ENCODE measurements at places on chromosomes 16 and 17.
A peak's percentile ranks its signal among the peaks of the same experiment; 100 is the strongest.

GRCh38 chr17:17496189-17497064 lies at the start of gene RASD1:
RASD1 (minus strand) TSS chr17:17496395; CDS start chr17:17496181, 214 bp downstream.
- peak; percentile 62 for DNase-seq

GRCh38 chr16:69201787-69202186 lies 14.8 kb downstream of the SNTB2 start:
- DNase-seq, result no peak

DNA sequence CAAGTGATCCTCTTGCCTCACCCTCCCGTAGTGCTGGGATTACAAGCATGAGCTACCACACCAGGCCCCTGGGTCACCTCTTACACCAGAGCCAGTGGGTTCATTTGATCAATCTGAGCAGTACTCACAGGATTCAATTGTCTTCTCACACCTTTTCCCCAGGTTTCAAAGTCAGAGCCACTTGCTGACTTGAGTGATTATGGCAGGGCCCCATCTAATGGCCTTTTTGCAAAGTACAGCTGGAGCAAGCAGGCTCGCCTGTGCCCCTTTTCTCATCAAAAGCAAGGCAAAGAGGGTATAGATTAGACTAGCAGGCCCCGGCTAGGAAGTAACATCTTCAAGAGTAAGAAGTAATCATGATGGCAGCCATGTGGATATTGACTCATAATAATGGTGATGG lies 114.8 kb upstream of the NOL11 start:
- DNase-seq, result peak; percentile 14

- DNase-seq, result no peak
Measured at GRCh38 chr17:17691468-17692263, 10.4 kb downstream of the RAI1 start.

GRCh38 chr16:80171746-80172145 lies 369.0 kb upstream of the DYNLRB2 start:
- DNase-seq, result no peak

DNA sequence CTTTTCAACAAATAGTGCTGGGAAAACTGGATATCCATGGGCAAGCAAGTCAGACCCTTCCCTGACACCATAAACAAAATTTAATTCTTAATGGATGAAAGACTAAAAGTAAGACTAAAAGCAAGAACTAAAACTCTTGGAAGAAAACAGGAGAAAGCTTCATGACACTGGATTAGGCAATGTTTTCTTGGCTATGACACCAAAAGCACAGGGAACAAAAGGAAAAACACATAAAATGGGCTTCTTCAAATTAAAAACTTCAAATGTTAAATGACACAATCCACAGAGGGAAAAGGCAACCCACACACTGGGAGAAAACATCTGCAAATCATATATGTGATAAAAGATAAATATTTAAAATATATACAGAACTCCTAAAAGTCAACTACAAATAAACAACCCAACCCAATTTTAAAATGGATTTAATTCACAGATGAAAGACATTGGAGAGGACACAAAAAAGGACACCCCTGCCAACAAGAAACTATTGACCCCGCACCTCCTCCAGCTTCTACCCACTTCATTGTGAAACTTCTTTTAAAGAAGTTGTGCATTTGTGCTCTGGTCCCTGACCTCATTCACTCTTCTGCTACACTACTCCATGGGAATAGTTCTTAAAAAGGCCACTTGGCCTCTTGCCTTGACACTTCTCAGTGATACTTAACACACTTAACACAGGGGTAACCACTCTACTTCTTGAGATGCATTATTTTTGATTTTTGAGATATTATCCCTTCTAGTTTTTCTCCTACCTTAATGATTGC lies 80.3 kb downstream of the TRIM37 start:
- no peak for DNase-seq

- DNase-seq, result no peak
Measured at GRCh38 chr17:15966183-15966878, 21.4 kb downstream of the ADORA2B start.

- no peak for DNase-seq
Measured at GRCh38 chr17:7887038-7887481, 1.5 kb upstream of the CHD3 start.

DNA sequence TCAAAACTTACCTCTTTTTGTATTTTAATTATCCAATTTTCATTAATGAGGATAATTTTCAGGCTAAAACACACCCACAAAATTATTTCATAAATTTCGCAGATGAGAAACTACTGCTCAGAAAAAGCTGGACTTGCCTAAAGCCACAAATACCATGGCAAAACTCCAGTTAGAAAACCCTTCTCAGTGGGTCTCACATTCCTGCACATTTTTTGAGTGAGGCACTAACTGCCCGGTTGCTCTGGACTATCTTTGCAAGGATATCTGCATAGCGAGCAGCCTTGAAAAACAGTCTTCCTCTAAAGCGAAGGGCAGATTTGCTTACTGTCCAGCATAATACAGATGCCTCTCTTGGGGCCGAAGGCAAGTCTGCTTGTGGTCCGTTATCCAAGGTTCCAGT lies 9.8 kb downstream of the MPHOSPH6 start:
- DNase-seq, result no peak

DNA sequence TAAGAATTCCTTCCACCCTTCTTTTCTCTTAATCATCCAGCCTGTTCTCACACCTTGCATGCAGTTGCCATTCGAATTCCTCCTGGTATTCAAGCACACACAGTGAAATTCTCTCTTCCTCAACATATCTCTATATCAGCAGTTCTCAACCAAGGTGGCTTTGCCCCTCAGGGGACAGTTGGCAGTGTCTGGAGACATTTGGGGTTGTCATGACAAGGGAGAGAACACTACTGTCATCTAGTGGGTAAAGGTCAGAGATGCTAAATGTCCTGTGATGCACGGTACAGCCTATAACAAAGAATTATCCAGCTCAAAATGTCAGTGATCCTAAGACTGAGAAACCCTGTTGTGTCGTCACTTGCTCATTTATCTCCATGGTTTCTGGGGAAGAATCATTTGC lies 94.8 kb upstream of the CPHXL start:
- no peak for DNase-seq

- DNase-seq, result no peak
Measured at GRCh38 chr16:84768061-84768807, 51.6 kb upstream of the CRISPLD2 start.

GRCh38 chr16:87821376-87822107 lies 47.8 kb downstream of the SLC7A5 start:
- no peak for DNase-seq

GRCh38 chr17:39462631-39463375 lies 1.5 kb downstream of the CDK12 start:
- DNase-seq, result no peak

GRCh38 chr17:13281626-13282025 lies 263.8 kb upstream of the ELAC2 start:
- DNase-seq, result no peak

DNA sequence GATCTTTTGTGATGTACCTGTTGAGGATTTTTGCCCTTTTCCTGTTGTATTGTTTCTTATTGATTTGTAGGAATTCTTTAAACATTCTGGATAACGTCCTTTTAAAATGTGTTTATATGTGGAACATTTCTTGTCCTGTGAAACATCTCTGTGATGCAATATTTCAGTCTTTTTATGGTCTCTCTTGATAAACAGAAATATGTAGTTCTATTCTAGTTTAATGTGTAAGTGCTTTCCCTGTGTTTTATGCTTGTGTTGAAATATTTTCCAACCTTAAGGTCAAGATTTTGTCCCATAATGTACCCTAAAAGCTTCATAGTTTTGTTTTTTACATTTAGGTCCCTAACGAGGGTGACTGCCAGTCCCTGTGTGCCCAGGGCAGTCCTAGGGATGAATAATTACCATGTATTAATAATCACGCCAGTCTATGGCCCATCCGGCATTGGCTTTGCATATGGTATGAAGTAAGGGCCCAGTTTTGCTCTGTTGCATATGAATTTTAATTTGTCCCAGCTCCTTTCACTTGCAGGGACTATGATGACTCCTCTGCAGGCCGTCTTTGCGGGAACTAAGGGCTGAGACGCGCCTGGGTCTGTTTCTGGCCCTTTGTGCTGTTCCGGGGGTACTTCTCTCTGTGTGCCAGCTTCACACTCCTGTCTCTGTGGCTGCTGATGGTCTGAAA lies 44.2 kb downstream of the RPTOR start:
- DNase-seq, result no peak

DNA sequence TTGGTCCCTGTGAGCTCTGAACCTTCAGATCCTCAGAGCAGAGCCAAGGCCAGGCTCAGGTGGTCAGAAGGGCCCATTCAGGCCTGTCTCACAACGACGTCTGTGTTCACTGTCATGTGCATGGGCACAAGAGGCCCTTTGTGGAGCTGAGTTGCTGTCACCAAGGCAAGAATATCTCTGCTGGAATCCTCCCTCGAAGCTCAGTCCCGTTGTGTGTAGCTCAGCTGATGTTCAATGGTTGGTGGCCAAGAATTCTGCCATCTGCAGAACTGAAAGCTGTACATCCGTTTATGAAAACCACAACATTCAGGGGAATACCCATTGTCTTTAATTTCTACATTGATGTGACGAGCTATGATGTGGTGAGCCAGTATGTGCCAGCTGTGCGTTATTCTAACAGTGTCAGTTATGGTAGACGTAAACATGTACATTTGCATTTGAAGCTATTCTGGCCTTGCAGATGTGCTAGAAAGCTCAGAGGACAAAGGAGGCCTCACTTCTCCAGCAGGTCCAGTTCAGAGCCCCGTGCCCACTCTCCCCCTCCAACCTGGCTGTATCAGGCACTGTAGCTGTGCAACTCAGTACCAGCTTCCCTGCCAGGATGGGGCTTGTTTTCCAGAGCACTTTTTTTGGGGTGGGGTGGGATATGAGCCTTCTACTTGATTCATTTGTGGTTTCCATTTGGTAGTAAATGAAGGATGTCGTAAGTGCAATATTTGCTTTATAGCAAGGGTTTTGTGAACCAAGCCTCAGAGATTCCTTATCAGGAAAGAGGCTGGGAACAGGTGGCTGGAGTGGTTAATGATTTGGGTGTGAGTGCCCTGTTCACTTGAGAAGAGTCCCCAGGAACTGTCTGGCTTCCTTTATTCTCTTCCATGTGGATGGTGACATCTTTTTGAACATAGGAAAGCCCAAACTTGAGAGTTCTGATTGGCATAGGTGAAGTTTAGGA lies 56.1 kb downstream of the B9D1 start:
- no peak for DNase-seq

DNA sequence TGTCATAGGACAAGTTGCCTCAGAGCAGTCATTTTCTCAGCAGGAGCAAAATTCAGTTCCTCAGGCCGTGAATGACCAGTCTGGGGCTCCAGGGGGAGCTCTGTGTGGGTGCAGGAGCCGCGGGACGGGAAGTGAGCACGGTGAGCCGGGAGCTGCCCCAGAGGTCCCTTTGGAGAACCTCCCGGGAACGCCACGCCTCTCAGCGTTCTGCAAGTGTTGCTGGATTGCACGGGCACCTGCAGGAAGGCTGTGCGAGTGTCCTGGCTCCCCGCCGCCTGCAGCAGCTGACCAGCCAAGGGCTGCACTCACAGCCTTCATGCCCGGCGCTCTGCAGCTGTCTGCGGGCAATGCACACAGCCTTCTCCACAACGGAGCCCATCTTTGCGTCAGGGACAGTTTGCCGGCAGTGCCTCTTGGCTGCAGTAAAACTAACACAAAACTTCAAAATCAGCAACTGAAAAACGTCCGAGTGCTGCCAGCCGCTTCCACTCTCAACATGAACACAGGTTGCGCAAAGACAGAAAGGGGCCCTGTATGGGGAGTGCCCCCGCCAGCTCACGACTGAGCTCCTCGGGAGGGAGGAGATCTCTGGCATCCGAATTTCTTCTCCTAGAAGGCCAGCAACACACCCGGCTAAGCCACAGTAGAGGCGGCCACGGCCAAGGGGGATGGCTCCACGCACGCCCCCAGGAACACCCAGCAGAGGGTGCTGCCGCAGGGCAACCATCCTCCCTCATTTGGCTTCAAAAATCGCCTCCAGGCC lies 16.0 kb downstream of the NDUFAF8 start:
- DNase-seq, result peak; percentile 47

- DNase-seq, result no peak
Measured at GRCh38 chr17:77472468-77473310, 331.9 kb downstream of the SEC14L1 start.

DNA sequence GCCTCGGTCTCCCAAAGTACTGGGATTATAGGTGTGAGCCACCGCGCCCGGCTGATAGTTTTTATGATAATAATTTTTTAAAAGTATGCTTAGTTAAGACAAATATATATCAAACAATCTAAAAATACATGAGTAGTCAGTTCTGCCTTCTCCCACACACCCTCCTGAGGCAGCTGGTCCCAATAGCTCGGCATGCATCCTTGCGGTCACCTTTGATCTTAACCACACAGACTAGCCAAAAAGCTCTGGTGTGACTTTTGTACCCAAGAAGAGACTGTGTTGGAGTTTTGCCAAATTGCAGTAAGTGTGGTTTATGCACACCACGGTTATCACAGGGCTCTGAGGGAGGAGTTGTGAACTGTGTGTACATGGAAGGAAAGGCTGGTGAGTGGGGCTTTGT lies 25.6 kb downstream of the ATP6V0A1 start:
- DNase-seq, result no peak

GRCh38 chr16:75413951-75414350 lies 19.4 kb downstream of the CFDP1 start:
- no peak for DNase-seq

DNA sequence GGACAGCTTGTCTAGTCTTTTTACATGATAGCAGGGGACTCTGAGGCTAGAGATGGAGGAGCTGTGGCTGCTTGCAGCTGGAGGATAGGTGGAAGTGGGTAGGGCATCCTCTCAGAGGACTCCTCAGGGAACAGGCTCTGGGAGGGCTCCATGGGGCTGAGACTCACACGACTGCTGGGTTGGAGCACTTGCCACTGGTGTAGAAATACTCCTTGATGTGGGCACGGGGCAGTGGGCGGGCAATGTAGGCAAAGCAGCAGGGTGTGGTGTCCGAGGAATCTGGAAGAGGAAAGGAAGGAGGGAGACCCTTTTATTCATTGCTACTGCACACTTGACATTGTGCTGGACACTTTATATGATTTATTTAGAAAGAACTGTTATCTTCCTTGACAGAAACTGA lies 1.8 kb downstream of the CCL5 start:
- no peak for DNase-seq

DNA sequence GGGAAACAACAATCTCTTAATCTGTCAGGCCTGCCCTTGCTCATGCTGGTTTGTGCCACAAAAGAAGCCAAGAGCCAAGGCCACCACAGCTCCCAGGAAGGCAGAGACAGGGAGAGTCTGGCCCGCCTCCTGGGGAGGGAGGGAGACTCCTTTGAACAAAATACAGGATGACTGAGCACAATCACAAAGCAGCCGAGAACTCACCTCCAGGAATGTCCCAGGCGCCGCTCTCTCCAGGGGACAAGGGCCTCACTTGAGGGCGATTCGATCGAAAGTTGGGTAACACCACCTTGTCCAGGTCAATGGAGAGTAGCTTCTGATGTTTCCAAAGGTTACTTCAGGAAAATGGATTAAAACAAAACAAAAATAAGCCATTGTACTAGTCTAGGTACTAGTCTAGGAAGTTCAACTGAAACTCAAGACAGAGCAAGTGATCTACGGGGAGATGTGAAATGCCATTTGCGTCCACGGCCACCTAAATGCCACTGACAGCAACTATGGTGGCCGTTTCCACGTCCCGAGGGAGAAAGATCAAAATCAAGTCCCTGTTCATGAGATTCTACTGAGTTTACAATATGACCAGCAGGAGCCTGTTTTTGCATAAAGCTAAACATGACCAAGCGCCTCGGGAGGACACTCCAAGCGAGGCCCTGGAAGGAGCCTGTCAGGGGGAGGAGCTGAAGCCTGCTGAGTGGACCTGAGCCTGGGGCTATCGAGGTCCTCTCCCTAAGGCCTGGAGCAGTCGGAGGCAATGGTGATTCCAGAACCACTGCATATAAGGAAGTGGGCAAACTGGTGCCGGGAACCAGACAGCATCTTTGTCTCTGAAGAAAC lies 13.4 kb upstream of the SLC38A8 start:
- DNase-seq, result no peak

Measured in skeletal muscle cell (primary cell).